ENCODE measurements at places on chromosomes 4 and X.

DNA sequence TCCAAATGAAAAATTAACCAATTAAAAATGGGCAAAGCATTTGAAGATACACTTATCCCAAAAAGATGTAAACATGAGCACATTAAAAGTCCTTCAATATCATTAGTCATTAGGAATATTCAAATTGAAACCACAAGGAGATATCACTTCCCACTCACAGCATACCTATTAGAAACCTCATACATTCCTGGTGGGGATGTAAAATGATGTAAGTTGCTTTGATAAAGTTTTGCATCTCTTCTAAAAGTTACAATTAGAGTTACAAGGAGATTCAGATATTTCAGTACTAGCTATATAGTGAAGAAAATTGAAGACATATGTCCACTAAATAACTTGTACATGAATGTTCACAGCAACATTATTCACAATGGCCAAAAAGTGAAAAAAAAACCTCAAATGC, 1109.3 kb upstream of the LCORL start:
- no peak for DNase-seq

DNA sequence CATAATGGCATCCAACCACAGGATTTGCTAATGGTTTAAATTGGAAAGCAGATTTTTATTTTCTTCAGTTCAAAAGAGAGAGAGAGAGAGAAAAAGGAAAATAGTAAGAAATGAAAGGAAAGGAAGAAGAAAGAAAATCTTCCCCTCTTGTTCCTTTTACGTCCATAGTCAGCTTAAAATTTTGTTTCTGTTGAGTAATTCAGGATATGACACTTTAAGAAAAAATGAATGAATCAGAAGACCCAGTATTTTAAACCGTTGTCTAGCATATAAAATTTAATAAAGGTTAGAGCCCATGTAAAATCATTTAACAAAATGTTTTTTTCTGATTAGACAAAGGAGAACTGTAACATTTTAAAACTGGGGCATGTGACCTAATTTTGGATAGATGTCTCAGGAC, 391.8 kb upstream of the EPHA5 start:
- no peak for DNase-seq

DNA sequence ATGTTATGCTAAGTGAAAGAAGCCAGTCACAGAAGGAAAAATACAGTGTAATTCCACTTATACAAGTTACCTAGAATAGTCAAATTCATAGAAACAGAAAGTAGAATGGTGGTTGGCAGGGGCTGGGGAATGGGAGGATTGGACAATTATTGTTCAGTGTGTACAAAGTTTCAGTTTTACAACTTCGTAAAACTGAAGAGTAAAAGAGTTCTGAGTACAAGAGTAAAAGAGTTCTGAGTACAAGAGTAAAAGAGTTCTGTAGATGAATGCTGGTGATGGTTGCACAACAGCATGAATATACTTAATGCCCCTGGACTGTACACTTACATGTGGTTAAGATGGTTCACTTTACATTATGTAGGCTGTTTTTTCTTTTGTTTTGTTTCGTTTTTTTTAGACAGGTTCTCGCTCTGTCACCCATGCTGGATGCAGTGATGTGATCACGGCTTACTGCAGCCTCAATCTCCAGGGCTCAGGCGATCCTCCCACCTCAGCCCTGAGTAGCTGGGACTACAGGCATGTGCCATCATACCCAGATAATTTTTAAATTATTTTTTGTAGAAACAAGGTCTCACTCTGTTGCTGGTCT, 230.9 kb downstream of the SOWAHB start:
- DNase-seq: no peak

- DNase-seq: no peak
Observed at GRCh38 chr4:26344901-26345564, 24.2 kb downstream of the RBPJ start.

DNA sequence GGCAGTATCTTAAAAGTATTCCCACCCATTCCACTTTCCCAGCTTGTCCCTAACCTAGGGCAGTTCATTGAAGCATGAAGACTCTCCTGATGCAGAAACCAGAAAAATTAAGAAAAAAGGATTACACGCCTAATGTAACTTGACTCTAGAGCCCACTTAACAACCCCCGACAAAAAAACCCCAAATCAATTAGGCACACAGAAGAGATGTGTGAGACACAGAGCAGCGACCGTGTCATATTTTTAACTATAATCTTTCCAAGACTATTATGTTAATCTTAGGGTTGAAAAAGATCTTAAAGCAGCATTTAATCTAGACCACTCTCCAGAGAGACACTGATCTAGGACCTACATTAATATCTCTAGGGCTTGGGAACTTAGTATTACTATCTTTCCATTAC, 1.3 kb downstream of the YTHDC1 start:
- DNase-seq: no peak

DNA sequence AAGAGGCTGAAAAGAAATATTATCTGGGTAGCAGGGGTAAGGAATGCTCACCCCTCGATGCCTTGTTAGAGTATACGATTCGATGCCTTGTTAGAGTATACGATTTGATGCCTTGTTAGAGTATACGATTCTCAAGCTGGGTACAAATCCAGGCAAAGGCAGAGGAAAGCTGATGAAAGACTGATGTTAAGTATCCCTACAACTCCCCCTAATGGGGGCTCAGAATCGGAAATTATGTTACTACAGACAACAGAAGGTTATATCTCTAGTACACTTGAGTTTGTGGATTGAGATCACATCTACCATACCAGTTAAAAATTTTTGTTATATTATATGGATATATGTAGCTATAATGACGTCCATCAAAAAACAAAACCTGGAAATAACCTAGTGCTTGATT, 4.8 kb downstream of the LRRC66 start:
- DNase-seq: no peak

DNA sequence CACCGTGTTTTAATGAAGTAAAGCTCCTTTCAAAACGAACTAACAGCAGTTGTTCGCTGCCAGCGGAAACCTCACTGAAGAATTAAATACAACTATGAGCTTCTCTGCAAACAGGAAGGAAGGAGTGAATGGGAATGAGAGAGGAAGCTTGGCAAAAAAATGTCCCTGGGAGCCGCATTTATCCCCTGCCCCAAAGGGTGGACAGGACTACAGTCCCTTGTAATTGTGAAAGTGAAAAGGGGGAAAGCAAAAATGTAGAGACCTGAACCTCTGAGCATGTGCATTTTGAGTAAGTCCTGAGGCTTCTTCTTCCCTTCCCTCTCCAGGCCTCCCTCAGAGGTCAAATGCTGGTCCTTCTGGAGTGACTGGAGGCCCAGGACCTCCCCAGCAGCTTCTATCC, 53.8 kb upstream of the BMP2K start:
- no peak for DNase-seq

GRCh38 chr4:87423317-87424098, 1.1 kb downstream of the NUDT9 start:
- DNase-seq: no peak

GRCh38 chr4:105878668-105879067, 16.6 kb upstream of the NPNT start:
- DNase-seq: no peak

GRCh38 chr4:142585411-142585810, 260.7 kb downstream of the INPP4B start:
- DNase-seq: no peak

- DNase-seq: no peak
Observed at GRCh38 chrX:64350521-64350920, 44.7 kb downstream of the MTMR8 start.

- no peak for DNase-seq
Observed at GRCh38 chr4:88177983-88178625, 19.7 kb upstream of the ABCG2 start.

- no peak for DNase-seq
Observed at GRCh38 chr4:7295911-7296660, 103.7 kb downstream of the SORCS2 start.

DNA sequence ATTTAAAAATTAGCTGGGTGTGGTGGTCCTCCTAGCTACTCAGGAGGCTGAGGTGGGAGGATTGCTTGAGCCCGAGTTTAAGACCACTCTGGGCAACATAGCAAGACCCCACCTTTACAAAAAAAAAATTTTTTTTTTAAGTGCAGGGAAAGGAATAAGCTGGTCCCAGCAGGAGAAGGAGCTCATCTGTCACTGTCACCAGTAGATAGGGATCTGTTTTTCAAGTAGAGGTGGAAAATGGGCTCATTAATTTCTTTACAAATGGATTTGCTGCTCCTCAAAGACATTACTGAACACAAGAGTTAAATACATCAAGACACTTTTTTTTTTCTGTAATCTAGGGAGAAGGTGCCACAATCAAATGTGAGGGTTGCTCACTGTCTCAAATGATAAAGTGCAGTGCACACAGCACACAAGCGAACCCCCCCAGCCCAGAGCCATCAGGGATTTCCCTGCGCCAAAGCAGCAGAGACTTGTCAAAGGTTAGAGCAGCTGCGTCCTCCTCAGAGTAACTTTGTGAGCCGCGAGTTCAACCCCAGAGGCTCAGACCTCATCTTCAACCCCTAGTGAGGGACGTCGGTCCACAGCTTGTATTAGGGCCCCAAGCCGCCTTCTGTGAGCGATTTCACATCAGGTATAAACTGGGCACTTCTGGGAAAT, 14.3 kb upstream of the MTNR1A start:
- no peak for DNase-seq

GRCh38 chrX:72271812-72272211, 5.2 kb downstream of the RPS4X start:
- DNase-seq: no peak

- no peak for DNase-seq
Observed at GRCh38 chr4:110004556-110004955, 91.9 kb downstream of the EGF start.

- no peak for DNase-seq
Observed at GRCh38 chrX:80285131-80285773, 135.0 kb upstream of the TENT5D start.

DNA sequence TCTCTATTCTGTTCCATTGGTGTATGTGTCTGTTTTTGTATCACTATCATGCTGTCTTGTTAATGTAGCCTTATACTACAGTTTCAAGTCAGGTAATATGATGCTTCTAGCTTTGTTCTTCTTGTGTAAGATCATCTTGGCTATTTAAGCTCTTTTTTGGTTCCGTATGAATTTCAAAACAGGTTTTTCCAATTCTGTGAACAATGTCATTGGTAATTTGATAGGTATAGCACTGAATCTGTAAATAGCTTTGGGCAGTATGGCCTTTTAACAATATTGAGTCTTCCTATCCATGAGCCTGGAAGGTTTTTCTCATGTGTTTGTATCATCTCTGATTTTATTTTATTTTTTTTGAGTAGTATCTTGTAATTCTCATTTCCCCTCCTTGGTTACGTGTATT, 94.3 kb downstream of the ANAPC10 start:
- DNase-seq: no peak

DNA sequence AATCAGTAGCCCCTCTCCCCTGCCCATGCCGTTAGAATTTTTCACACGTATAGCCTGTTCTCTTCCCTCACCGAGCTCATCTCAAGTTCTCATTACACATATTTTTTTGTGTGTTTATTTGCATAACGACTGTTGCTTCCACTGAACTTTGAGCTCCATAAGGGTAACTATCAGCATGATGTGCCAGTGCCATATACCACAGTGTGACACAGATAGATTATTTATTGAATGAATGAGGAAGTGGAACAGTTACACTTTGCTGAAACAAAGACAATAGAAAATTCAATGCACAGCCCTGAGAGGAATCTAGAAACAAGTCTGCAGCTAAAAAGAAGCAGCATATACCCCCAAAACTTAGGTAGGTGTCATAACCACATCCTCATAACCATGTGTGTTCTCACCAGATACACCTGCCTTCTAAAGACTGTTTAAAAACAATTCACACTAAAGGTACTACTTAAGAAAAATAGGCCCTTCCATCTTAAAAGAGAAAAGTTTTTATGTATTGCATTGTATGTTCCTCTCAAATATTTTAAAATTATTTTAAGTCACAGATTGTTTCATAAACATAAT, 389.9 kb downstream of the PACRGL start:
- DNase-seq: no peak

- DNase-seq: peak; percentile 94
Observed at GRCh38 chr4:1289207-1290164, at the start of gene MAEA. Gene MAEA, plus strand, starts transcription at chr4:1289891. Its CDS starts 23 bp downstream, at chr4:1289914.

GRCh38 chr4:175443547-175443946, 368.5 kb downstream of the GPM6A start:
- no peak for DNase-seq

- no peak for DNase-seq
Observed at GRCh38 chrX:151386838-151387459, 10.1 kb upstream of the VMA21 start.

- DNase-seq: no peak
Observed at GRCh38 chrX:64850371-64851082, 125.7 kb downstream of the ZC4H2 start.

DNA sequence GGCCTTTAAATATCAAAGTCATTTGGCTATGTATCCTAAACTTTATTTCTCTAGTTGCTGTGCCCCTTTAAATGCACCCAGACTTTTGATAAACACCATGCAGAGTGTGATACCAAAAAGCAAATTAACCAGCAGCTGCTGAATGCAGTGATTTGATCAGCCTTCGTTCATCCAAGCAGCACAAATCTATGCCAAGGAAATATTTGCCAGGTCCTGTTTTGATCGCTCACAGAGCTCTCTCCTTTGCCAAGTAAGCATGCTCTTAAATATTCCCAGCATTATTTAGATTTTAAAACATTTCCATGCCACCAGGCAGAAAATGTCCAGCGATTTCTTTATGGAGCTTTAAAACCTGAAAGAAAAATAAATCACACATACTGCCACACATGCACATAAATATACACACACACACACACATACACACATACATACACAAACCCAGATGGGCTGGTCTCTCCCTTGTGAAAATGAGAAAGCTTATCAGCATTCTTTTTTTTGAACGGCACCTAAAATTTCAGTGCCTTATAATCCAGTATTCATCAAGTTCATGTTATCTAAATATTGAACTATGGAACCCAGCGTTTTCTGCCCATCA, 35.7 kb downstream of the BTC start:
- DNase-seq: no peak

- DNase-seq: no peak
Observed at GRCh38 chrX:73831500-73831899, 268.5 kb downstream of the CHIC1 start.

DNA sequence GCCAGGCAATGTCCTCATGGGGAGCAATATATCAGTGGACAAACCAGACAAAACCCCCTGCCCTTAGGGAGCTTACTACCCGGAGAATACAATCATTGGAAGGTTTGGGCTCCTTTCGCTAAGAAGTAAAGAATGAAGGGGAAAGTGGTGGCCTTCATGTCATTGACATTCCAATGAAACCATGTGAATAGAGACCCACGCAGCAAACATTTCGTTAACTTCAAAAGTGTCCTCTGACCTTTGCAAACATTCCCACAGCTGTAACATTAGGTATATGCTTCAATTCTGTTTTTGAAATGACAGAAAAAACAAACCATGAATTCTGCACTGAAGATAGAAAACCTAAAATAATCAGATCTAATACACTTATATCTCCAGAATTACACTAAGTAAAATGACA, 7.0 kb downstream of the ATP8A1 start:
- DNase-seq: no peak

GRCh38 chr4:155704841-155705404, 38.3 kb downstream of the GUCY1A1 start:
- no peak for DNase-seq

- peak; percentile 4 for DNase-seq
Observed at GRCh38 chr4:51895816-51896408, 53.0 kb downstream of the DCUN1D4 start.

- DNase-seq: no peak
Observed at GRCh38 chrX:109902665-109903064, 100.2 kb upstream of the TMEM164 start.

Measured in stimulated activated CD8-positive, alpha-beta memory T cell treated with anti-CD3 and anti-CD28 coated beads, Interleukin-15, amount 100 ng/mL, for 4 hours (primary cell).